Stimulated activated CD8-positive, alpha-beta memory T cell treated with anti-CD3 and anti-CD28 coated beads, Interleukin-7, amount 100 ng/mL, for 48 hours (primary cell): ENCODE measurements at places on chromosomes 4 and X.
A peak's percentile ranks its signal among the peaks of the same experiment; 100 is the strongest.

- DNase-seq = no peak
Observed at GRCh38 chr4:145541346-145541745, 59.7 kb downstream of the SMAD1 start.

DNA sequence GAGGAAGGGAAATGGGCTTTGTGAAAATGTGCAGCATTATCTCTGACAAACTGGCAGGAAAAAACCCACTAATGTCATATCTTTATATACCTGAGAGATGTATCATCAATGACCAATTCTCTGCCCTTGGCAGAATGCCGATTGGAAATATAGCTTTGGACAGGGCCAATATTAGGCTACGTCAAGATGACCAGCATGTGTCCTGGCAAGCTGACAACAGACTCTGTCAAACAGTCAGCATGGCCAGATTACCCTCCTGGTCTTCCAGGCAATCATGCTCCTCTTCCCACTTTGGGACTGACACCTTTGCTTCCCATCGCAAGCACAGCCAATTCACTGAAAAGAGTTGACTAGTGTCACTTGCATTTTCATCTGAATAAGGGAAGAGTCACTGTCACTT is 57.0 kb downstream of the SORBS2 start:
- DNase-seq = no peak

DNA sequence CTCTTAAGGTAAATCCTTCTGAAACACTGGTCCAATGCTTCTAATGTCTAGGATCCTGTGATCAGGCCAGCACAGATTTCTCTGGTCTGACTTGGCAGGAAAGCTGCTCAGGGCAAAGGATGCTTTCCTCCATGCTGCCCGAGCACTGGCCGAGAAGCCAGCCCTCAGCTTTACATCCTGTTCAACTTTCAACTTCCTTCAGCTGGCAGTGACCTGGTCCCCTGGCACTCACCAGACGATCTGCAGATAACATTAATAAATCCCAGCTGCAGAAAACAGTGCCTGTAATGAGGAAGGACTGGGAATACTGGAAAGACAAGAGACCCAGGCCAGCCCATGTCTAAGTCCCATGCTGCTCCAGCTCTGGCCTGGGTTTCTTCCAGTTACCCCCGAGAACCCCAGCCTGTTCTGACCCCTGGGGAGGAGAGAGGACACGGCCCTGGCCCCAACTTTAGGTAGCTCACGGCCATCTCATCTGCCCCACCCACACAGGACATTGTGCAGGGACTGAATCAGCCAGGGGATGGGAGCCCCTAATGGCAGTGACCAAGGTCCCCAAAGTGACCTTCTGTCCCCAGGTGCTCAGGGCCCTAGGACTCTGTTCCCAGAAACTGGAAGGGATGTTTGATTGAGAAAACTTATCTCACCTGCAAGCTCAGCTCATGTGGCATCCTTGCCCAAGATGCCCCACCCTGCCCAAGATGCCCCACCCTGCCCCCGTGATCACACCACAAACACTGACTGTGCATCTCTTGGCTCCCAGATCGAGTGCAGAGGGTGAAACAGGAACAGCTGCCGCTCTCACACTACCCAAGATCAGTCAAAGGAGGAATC is 28.0 kb downstream of the JAKMIP1 start:
- DNase-seq = no peak

DNA sequence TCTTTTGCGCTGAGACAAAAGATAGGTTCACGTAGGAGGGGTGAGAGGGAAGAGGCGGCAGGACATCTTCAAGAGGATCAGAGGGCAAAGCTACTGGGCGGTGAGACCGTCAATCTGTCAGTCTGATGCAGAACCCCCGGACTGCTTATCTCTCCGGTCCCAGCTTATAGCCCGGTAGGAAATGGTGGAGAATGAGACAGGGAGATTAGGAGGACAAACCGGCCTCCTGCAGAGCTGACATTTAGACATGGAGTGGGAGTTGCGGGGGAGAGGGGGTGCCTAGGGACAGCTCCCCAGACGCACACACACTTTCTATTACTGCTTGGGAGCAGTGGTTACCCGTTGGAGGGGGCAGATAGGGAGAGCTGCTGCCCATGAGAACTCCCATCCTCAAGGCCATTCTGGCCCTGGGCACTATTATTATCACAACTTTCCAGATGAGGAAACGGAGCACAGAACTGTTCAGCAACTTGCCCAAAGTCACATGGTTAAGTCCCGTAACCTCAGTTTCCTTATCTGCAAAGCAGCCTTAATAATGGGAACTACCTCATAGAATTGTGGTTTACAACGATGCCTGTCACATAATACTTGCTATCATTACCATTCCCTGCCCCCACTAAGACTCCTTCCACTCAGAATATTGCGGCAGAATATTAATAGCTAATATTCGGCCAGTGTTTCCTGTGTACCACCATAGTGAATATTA is 1.1 kb upstream of the HDAC6 start:
- DNase-seq = no peak

GRCh38 chr4:26793735-26794134 is 66.9 kb upstream of the STIM2 start:
- no peak for DNase-seq

GRCh38 chr4:5928844-5929420 is 36.0 kb upstream of the CRMP1 start:
- no peak for DNase-seq

GRCh38 chr4:121778991-121779628 is 14.1 kb upstream of the SMIM43 start:
- DNase-seq = no peak

- peak; percentile 71 for DNase-seq
Observed at GRCh38 chr4:75672461-75673026, 667 bp downstream of the G3BP2 start.

DNA sequence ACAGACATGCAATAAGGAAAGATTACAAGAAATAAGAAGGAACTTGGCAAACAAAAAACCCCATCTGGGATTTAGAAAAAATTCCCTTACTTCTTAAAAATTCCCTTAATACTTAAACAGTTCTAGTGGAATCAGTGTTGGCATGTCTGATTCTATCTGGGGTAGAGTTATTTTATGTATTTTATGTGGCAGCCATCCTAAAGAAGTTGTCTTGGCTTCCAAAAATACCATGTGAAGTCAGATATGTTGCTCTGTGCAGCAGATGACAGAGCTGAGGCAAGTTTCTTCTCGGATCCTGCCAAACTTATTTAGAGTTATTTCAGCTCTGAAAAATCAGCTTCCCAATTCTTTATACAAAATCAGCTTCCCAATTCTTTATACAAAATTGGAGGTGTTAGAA is 14.7 kb downstream of the YY2 start:
- no peak for DNase-seq

DNA sequence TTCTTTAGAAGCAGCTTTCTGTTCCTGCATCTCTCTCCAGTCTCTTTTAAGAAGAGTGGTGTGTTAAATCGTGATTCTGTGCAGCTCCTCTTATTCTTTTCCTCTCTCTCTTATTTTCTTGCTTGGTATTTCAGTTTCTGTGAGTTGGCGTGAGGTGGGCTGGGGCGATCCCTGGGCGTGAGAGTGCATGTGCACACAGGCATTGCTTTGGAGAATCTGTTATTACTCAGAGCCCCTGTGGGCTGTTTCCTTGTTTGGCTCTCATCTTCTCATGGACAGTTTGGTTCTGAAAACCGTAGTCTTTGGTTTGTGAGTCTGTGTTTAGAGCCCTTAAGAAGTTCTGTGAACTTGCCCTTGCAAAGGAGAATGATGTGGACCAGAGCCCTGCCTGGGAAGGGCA is 97.2 kb upstream of the CLNK start:
- no peak for DNase-seq

- DNase-seq = no peak
Observed at GRCh38 chr4:102736636-102737549, 23.9 kb downstream of the MANBA start.

GRCh38 chr4:157012781-157013180 is 41.2 kb upstream of the PDGFC start:
- no peak for DNase-seq

GRCh38 chr4:43607400-43607799 is 714.9 kb downstream of the GRXCR1 start:
- DNase-seq = no peak

- DNase-seq = no peak
Observed at GRCh38 chrX:119758731-119759247, 401 bp downstream of the SOWAHD start.

- DNase-seq = no peak
Observed at GRCh38 chrX:24696294-24696693, 2.6 kb downstream of the POLA1 start.

GRCh38 chrX:46185923-46186810 is 359.1 kb downstream of the ZNF674 start:
- no peak for DNase-seq

DNA sequence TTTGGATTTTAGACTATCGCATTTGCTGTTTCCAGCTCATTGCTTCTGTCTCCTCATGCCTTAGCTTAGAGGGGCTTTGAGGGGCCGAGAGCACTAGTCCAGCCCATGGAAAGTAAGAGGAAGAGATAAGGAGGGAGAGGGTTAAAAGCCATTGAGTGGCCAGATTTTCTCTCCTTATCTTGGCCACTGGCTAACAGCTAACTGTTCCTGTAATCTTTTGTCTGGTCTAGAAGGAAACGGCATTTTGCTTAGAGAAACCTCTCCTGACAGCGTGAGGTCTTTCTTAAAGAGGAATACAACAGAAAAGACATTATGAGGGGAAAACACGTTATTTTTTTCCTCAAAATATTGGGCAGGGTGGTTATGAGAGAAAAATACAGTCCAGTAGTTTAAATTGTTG is 7.9 kb downstream of the GPR101 start:
- no peak for DNase-seq

GRCh38 chr4:906339-907102 is 25.6 kb downstream of the GAK start:
- DNase-seq = no peak

DNA sequence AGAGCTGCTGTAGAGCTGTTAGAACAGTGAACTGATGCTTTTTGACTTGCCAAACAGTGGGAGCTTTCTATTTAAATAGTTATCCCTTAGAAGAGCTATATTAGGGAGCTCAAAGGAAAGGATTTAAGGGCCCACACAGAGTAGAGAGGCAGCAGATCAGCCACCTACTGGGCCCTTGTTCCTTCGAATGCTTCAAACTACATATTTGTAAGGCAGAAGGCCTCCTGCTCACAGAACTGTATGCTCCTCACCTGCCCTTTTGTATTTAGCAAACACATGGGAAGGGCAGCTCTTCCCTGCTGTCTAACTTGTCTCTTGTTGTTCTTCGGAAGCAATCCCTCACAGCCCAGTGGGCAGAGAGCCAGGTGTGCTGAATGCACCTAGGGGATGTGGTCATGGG is 38.0 kb downstream of the IL1RAPL1 start:
- DNase-seq = no peak

DNA sequence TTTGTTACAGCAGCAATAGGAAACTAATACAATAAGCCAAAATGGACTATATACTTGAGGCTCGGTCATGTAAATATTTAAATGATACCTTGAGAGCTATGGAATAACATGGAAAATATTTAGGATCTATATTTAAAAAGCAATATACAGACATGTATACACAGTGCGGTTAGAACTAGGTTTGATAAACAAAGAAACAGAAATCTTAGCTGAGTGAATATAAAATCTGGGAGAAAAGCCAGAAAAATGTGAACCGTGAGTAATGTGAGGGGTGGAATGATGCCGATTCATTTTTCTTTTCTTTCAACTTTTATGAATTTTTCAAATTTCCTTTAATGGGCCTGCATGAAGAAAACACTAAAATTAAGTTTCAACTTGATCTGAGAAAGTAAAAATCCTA is 104.1 kb downstream of the ATXN3L start:
- no peak for DNase-seq

GRCh38 chr4:173879509-173879908 is 349.5 kb upstream of the HAND2 start:
- DNase-seq = no peak

DNA sequence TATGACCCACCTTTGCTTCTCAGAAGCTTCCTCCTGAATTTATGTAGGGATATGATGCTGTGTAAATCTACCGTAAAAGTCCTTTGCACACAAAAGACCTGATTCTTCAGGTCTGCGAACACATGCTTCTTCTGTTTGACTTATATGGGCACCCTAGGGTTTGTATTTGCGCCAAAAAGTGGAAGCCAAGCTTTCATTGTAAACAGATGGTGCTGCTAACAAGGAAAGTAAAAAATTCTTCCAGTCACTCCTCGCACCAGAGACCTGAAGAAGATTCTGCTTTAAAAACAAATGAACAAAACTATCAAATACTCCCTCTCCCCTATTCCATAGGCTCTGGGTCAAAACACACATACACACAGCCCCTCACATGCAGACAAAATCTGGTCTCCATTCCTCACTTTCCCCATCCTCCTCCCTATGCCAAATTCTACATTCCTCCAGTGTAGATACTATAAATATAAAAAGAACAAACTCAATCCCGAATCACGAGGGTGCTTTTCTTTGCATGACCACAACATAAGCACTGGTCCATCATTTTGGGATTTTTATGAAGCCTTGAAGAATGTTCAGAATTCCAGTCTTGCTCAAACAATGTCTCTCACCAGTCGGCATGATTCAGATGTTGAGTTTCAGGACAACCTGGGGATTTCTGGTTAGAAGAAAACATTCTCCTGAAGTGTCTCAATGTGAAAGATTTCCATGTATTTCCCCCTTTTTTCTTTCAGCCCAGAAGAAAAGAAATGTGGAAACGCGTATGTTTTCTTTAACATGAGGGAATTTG is 125.1 kb downstream of the PALLD start:
- no peak for DNase-seq

- no peak for DNase-seq
Observed at GRCh38 chr4:1175635-1176229, 3.3 kb upstream of the SPON2 start.

GRCh38 chrX:2614911-2615310 is 76.2 kb upstream of the CD99 start:
- no peak for DNase-seq

DNA sequence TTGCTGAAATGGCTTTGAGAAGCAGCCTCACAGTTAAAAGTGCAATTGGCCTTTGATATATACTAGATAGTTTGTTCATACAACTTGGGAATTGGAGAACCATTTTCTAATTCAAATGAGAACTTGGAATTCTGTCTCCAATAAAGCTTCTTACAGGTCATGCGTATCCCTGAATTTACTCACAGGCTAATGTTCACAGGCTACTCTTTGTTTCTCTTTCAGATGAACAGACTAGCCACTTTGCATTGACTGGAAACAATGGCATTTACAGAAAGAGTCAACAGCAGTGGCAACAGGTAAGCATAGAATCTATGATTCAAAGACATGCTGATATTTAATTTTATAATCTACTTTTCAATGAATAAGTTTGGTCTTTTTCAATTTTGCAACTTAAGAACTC is 13.5 kb downstream of the AFF1 start:
- DNase-seq = no peak

GRCh38 chr4:139666735-139667281 is 1.2 kb downstream of the MGST2 start:
- no peak for DNase-seq
